ENCODE measurements at places on chromosomes 3 and 15.

GRCh38 chr3:45120359-45121158, 25.6 kb downstream of the CDCP1 start:
- no peak for DNase-seq

DNA sequence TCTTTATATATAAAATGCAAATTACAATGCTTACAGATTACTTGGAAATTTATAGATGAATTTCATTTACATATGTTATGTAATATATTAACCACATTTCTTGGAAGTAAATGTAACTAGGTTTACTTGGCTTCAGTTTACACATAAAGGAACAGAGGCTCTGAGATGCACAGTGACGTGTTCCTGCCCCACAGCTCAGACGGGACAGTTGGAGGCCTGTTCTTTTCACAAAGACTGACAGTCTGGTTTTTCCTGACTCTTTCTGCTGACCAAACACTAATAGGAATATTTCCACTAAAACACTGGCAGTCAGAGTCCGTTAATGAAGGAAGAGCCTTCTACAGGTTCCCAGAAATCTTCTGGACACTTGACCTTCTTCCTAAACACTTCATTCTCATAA, 336.1 kb downstream of the MFSD1 start:
- DNase-seq, result no peak

DNA sequence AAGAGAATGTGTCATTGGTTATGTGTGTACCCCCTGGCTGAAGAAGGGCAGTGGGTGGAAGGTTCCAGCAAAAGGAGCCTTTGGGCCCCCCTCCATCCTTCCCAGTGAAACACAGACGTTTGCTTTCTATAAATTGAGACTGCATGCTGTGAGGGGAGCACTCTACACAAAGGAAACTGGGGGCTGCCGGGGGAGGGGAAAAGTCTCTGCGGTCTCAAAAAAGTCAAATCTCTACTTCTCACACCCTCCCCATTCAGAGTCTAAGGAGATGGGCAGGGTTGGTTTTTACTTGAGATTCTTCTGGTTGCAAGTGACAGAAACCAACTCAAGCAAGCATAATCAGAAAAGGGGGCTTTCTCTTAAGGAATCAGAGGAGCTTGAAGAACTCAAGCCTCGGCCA, 50.1 kb upstream of the TLE3 start:
- DNase-seq, result no peak

DNA sequence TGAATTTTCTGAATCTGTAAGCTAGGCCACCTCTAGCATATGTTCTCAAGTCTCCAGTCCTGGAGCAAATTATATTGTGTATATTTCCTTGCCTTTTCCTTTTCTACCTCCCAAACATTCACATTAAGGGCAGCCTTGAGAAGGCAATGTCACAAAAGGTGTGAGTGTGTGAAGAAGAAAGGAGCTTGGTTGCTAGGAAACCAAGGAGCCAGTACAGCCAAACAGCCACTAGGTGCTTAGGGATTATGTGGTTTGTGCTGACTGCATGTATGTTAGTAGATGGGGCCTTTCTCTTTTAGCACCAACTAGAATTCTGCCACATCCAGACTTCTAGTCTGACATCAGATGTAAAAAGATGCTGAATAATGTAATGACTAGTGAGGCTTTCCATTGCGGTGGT, 118.8 kb upstream of the DAZL start:
- no peak for DNase-seq

- no peak for DNase-seq
Observed at GRCh38 chr3:82157952-82158351, 396.5 kb upstream of the GBE1 start.

GRCh38 chr15:76332796-76333195, 3.8 kb upstream of the ISL2 start:
- DNase-seq, result no peak

- no peak for DNase-seq
Observed at GRCh38 chr3:189914799-189915198, 205.9 kb downstream of the P3H2 start.

All from NCI-H1105 (cell line).